ENCODE measurements at places on chromosomes 4 and X.

DNA sequence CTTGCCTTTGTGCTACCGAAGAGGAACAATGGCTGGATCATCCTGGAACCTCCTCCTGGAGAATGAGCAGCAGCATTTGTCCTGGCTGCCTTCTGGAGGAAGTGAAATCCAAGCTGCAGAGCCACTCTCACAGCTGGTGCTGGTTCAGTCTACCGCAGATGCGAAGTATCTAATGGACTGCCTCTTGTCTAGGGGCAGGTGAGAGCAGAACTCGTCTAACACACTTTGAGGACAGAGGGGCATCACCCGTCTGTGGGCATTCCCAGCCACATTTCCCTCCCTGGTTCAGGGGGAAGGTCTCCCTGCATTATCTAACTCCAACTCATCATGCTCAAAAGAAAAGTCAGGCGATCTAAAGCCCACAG, 338.2 kb upstream of the GATB start:
- DNase-seq, result no peak

DNA sequence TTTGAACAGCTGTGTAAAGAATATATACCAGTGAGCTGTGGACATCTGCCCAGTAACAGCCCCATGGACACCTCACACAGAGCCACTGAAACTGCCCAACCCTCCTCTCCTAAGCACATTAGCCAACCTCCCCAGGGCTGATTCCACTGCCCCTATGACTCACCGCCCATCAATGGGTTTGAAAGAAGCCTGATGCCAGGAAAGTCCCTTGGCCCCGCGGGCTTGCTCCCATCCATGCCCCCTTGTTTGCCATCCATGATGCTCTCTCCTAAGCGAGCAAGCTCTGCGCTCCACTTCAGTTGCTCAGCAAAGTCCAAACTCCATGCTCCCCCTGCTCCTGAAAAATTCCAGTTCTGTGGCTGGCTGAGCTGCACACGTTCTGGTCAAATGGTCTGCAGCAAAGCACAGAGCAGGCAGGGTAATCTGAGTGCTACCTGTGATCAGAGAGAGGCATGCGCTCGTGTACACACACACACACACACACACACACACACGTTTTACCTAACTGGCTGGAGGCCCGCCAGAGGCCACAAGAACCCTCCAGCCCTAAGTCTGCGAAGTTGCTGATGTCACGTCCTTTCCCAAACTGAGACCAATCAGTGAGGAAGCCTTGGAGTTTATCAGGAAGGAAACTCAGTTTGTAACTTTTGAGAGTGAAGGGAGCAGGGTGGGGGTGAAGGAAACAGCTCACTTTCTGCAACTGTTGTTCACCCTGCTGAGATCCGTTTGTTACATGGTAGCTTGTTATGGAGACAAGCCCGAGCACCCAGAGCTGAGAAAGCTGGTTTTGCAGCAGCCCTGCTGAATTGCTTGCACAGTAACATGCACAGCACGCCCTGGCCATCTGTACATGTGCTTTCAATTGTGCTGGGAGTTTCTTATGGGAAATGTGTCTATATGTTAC, at the start of gene ASB9:
TSS of gene ASB9 (minus strand) at position 466 of the 904 bp plus-strand sequence. CDS start at position 257, 209 bp downstream.
- DNase-seq, result no peak

GRCh38 chrX:12673487-12673886, 117.7 kb upstream of the PRPS2 start:
- DNase-seq, result no peak

DNA sequence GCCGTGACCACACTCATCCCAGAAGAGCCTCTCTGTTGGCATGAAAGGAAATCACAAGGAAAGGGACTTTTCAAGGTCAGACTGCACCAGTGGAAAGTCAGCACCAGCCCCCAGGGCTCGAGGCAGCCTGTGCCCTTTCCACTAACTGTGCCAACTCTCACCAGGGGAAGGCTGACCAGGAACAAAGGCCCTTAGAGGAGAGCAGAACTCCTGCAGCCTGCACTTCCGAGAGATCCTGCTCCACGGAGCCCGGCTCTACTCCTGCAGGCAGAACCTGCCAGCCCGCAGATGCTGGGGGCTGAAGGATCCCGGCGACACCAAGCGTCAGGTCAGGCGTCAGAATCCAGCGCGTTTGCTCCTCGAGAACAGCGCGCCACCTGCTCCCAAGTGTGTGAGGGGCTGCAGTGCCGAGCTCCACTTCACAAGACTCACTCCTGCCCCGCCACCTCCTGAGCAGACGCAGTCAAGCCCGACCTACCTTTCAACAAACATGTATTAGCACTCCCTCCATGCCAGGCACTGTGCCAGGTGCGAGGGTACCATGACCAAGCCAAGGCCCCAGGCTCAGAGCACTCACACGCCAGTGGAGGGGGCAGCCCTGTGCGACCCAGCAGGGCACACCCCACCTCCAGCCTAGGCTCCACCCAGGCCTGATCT, 13.6 kb upstream of the HELT start:
- DNase-seq, result no peak

GRCh38 chrX:471281-471680, 84.6 kb upstream of the PPP2R3B start:
- no peak for DNase-seq

DNA sequence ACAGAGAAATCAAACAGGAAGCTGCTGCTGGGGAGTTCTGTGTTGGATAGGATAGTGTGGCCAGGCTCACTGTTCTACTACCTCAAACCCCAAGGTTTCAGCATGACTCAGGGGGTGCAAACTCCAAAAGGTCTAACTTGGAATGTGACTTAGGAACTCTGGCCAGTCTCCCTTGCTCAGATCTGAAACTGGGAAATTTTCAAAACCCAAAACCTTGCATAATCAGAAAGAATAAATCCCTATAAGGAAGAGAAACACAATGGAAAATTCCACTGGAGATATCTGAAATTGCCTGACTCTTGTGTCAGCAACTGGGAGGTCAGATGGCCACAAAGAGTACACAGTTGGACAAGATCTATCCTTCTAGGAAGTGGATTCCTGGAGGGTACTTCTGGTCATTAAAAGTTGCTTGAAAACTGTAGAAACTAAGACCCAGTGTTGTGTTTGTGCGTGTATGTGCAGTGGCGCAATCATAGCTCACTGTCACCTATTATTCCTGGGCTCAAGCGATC, 58.0 kb downstream of the PPEF2 start:
- no peak for DNase-seq

DNA sequence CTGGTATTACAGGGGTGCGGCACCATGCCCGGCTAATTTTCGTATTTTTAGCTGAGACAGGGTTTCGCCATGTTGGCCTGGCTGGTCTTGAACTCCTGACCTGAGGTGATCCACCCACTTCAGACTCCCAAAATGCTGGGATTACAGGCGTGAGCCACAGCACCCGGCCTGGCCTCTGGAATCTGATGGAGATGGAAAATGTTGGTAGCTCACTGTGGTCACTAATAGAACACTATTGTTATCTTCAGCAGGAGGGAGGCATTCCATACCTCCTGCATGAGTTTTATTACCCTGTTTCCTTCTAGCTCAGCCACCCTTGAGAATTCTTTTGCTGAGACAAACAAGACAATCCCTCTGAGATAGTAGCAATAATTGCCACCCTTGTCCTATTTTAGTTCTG, 105.0 kb downstream of the SHROOM3 start:
- no peak for DNase-seq

- no peak for DNase-seq
Measured at GRCh38 chr4:146062340-146062739, 113.2 kb upstream of the LSM6 start.

- DNase-seq, result no peak
Measured at GRCh38 chr4:34721835-34722234, 1522.5 kb downstream of the ARAP2 start.

- DNase-seq, result no peak
Measured at GRCh38 chr4:153916273-153916755, 127.4 kb upstream of the SFRP2 start.

GRCh38 chrX:69228732-69229131, 63.5 kb upstream of the PJA1 start:
- no peak for DNase-seq

DNA sequence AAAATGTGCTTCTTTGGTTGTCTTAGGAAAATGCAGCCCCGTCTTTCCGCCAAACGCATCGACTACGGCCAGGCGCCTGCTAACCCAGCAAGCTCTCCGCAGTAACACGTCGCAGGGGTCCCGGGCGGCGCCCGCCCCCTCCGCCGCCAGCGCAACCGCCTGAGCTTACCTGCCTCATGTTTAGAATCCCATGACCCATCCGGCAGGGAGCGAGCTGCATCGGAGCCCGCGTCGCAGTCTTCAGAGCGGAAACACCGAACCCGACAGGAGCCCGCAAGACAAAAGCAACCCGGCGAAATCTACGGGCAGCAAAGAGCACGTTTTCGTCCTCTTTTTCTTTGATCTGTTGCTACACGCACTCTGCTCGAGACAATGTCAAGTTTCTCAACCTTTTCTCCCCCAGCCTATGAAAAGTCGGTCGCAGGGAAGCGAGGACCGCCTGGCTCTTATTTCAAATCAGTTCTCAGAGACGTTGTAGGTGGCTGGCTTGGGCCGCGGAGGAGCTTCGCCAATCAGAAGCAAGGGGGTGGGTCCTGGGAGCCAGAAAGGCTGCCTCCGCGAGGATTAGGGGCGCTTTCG, at the start of gene MID1:
TSS of gene MID1 (minus strand) at position 465 of the 579 bp plus-strand sequence. CDS start 53,038 bp downstream, outside the sequence.
- peak; percentile 47 for DNase-seq

DNA sequence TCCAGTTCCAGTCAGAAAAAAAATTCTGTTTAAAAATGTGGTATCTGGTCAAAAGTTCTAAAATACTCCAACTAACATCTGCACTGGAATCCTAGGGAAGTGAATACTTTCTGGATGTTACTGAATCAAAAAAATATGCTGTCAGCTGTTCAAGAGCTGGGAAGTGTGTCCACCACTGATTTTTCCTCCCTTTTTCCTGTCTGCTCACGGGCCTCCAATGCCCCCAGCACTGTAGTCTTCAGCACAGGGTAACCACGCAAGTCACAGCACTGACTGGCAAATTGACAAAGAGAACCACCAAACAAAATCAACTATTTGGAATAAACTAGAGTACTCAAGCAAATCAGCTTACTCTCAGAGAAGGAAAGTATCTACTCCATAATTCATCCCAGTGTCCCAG, 9.9 kb downstream of the VEGFC start:
- no peak for DNase-seq

DNA sequence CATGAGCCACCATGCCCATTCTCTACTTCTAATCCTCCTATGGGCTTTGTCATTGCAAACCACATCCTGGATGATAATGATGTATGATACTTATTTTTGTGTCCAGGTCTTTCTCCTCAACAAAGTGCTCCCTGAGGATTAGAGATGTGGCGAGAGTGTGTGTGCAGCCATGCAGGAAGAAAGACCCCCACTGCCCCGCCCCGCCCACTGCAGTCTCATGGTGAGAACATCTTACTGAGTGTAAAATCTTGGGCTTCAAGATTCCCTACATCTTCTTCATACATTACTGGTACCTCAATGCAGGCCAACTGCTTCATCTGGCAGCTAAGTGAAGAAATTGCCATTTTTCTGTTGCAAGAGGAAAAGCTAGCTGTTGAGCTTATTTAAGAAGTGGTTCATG, 25.9 kb upstream of the MAP3K15 start:
- no peak for DNase-seq

DNA sequence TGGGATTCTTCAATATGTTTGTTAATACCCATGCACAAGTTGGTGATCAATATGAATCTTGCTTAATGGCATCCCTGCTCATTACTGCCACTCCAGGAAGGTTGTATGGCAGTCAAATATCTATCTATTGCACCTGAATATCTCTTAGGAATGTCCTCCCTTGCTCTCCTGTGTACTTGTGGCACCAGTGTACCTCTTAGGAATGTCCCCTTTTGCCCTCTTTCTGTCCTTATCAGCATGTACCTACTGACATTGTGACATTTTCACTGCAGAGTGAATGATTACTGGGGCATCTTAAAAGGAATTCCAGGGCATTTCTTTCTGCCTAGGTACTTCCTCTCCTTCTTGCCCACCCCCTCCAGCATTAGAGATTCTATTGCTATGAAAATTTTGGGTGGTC, 163.8 kb upstream of the CENPE start:
- DNase-seq, result no peak

All from hippocampal formation (tissue), 2 donors.